Astrocyte of the spinal cord (primary cell): ENCODE measurements at places on chromosomes 2 and 18.
A peak's percentile ranks its signal among the peaks of the same experiment; 100 is the strongest.

- no peak for DNase-seq
Measured at GRCh38 chr2:18600255-18600613, 10.9 kb upstream of the NT5C1B start.

GRCh38 chr2:11227595-11227994 is 72.3 kb downstream of the SLC66A3 start:
- no peak for DNase-seq

- no peak for DNase-seq
Measured at GRCh38 chr18:44927127-44927849, 246.6 kb downstream of the SETBP1 start.

- no peak for DNase-seq
Measured at GRCh38 chr18:70339915-70340314, 51.1 kb downstream of the SOCS6 start.

GRCh38 chr18:9048236-9048635 is 54.3 kb upstream of the NDUFV2 start:
- DNase-seq, result no peak

GRCh38 chr2:55865096-55865835 is 58.3 kb downstream of the EFEMP1 start:
- peak; percentile 76 for DNase-seq

DNA sequence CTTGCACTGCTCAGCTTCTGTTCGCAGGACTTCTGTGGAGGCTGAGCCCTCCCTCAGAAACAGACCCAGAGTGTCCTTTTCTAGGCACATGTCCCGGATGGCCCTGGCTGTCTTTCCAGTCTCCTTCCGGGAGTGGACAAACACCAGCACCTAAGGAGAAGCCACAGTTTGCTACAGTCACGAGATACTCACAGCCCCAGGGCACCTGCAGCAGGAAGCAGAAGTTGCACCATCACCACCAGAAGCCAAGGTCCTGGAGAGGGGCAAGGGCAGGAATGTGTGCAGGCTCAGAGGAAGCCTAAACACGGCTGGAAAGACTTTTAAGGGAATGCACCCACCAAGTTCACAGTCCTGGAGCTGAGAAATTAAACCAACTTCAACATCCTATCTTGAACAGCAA is 13.6 kb downstream of the SNRNP200 start:
- no peak for DNase-seq

DNA sequence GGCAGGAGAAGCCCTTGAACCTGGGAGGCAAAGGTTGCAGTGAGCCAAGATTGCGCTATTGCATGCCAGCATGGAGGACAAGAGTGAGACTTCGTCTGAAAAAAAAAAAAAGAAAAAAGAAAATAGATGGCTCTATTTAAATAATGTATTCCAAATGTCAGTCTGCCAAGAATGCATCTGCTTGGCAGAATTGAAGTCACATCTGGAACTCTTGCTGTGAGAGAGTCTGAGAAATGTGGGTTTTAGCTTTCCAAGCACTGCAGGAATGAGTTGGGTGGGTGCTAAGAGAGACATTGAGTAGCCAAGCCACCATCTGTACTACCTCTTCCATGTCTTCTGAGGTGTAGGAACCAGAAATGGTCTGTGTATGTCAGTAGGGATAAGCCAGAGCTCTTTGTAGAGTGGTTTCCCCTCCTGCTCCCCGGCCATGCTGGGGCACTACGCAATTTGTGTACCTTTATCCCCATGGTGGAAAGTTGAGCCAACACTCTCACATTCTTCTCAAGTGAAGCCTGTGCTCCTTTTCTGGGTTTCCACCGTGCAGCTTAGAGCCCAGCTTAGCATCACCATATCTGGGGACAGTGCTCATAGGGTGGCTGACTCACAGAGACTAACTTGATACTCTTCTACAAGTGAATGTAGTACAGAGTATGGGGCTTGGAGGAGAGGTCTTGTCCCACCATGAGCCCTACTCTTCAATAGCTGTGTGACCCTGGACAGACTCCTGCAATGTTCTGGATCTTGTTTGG is 25.3 kb downstream of the IL1F10 start:
- DNase-seq, result no peak

DNA sequence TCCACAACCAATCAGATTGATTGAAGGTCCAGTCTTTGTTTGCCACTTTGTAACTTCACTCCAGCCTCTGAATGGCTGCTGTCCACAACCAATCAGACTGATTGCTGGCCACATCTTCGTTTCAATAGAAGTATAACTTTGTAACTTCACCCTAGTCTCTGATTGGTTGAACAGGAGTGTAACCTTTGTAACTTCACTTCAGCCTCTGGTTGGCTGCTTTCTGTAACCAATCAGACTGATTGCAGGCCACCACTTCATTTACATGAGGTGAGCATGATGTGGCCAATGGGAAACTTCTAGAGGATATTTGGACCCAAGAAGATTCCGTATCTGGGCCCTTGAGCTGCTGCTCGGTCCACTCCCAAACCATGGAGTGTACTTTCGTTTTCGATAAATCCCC is 16.9 kb upstream of the ALPP start:
- no peak for DNase-seq

- peak; percentile 74 for DNase-seq
Measured at GRCh38 chr2:171798156-171798820, 95.8 kb downstream of the SLC25A12 start.

DNA sequence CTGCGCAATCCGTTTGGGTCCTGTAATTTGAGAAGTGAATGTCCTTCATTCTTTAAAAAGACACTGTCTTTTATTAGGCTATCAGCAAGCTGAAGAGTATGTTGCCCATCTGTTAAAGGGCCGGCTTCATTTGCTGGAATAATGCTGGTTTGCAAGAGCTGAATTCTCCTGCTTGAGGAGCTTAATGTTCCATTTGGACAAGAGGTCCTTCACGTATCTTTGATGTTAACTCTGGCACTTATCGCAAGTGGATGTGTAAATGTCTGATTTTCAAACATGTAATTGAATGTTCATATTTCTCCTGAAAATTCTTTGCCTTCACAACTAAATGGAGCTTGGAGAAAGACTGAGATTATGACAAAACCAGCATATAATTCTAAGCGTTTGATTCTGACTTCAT is 280.8 kb upstream of the NRP2 start:
- DNase-seq, result no peak

- DNase-seq, result no peak
Measured at GRCh38 chr2:181076658-181077057, 96.3 kb downstream of the UBE2E3 start.

GRCh38 chr18:22935431-22935830 is 2.3 kb downstream of the RBBP8 start:
- no peak for DNase-seq

DNA sequence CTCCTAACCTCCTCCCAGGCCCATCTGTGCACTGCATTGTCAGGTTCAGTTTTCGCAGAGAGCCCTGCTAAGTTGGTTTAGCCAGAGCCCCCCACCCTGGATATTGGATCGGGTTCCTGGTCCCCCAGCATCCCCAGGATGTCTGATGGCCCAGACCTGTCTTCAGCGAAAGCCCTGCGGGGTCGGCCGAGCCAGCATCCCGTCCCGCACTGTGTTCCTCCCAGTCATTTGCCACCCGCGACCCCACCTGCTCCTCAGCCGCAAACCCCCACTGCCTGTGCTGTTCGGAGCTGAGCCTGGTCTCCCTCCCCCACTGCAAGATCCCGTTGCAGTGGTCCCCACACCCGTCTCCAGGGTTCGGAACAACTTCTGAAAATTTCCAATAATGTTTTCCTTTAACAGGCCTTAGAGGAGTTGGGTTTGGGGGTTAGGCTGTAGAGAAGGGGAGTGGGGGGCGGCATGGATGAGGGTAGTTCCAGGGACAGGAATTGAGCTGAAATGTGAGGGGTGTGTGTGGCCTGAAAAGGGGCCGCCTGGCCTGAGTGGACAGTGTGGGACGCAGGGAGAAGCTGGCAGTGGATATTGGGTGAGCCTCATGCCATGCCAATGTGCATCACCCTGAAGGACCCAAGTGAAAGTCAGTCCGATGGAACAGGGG is 1.6 kb upstream of the COPS9 start:
- no peak for DNase-seq

- DNase-seq, result no peak
Measured at GRCh38 chr2:119712571-119712970, 33.6 kb downstream of the TMEM177 start.

- DNase-seq, result no peak
Measured at GRCh38 chr2:240418311-240418710, 17.2 kb upstream of the GPC1 start.

DNA sequence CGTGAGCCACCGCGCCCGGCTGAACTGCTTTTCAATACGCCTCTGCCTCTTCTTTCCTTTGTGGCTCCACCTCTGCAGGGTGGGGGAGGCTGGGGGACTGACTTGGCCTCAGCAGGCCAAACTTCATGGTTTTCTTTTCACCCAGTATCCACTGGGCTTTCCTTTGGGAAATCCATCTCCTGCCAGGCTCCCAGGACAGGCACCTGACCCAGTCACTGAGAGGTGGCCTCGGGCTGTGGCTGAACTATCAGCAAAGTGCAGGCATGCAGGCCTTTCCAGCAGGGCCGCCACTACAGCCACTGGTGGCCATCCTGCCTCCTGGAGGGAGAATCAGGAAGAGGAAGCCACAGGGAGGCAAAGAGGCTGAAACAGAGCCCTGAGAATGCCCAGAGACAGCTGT is 33.4 kb upstream of the SEMA4C start:
- DNase-seq, result no peak

DNA sequence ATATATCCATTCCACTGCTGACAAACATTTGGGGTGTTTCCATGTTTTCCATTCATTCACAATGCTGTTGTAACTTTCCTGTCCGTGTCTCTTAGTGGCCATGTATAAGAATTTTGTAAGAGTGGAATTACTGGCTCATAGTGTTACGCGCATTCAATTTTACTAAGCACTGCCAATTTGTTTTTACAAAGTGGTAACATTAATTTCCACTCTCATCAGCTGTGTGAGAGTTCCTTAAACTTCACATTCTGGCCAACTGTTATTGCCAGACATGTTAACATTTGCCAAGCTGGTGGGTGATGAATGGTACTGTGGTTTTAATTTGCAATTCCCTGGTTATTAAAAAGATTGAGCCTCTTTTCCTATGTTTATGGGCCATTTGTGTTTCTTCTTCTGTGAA is 134.2 kb downstream of the DTNB start:
- DNase-seq, result peak; percentile 43

GRCh38 chr18:63161761-63162195 is 157.8 kb downstream of the BCL2 start:
- DNase-seq, result peak; percentile 89

GRCh38 chr2:100755441-100755840 is 64.5 kb upstream of the NPAS2 start:
- DNase-seq, result peak; percentile 61

DNA sequence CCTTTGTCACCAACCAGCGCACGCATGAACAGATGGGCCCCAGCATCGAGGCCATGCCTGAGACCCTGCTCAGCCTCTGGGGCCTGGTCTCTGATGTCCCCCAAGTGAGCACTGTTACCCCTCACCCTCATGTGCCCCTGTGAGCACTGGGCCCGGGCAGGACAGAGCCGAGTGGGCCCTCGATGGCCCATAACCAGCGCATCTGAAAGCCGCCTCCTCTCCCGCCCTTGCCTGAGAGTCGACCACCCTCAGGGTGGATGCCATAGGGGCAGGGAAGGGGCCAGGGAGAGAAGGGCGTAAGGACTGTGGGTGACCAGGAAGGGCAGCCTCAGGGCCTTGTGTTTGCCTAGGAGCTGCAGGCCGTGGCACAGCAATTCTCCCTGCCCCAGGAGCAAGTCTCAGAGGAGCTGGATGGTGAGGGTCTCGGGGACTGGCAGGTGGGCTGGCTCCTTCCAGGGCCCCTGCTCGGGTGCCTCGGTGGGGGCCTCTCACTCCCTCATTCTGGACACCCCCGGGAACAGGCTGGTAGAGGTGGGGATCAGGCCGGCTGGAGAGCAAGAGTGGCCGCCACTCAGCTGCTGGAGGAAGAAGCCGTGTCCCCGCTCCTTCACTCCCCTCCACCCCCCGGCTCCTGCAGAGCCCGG is 2.1 kb downstream of the PROM2 start:
- DNase-seq, result no peak

DNA sequence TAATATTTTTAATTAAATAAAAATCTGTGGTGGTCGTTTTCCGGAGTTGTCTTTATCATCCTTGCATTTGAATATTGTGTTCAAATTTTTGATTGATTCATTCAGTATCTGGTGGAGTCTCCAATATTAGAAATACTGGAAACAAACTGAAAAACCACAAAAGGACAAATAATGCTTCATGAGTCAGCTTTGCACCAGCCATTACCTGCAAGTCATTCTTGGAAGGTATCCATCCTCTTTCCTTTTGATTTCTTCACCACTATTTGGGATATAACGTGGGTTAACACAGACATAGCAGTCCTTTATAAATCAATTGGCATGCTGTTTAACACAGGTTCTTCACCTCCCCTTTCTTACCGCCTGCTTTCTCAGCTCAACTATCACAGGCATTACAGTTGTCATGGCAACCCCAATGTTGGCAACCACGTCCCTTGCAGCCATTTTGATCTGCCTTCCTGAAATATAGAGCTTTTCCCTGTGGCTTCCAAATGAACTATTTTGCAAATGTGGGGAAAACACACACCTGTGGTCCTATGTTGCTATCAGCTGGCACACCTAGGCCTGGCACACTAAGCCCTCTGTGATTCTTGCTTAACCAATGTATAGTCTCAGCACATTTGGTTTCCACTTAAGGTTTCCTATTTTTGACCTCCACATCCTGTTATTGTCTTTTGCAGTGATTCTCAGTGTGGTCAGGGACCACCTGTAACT is 6.5 kb downstream of the CTLA4 start:
- DNase-seq, result peak; percentile 9
